ENCODE measurements at places on chromosomes 2 and 18. TPM values are rescaled to one million over a fixed set of nuclear protein-coding genes. Genes with fewer than 3 reads are reported as not detected.

Gene CAPN14
- not detected for total RNA-seq

Gene SLC5A7
- not detected for total RNA-seq

Gene KYNU
- total RNA-seq, result not detected

GRCh38 chr2:17538022-17538843 lies 2.3 kb upstream of the VSNL1 start:
- peaks cover 15% of the 10 kb centered on the region for H3K4me1 ChIP-seq
- no peak for DNase-seq
- no peak overlapping the region for H3K27ac ChIP-seq

- H3K27ac ChIP-seq, result no peak overlapping the region
- H3K36me3 ChIP-seq, result no peaks in the 10 kb centered on the region
Measured at GRCh38 chr2:168326572-168326971, 79.2 kb upstream of the STK39 start.

- H3K36me3 ChIP-seq, result no peaks in the 10 kb centered on the region
- no peaks in the 10 kb centered on the region for H3K4me1 ChIP-seq
- no peak overlapping the region for H3K4me3 ChIP-seq
- no peak overlapping the region for H3K27ac ChIP-seq
Measured at GRCh38 chr2:26412091-26412673, 10.5 kb downstream of the DRC1 start.

GRCh38 chr2:120310136-120310535 lies 35.8 kb upstream of the INHBB start:
- no peaks in the 10 kb centered on the region for H3K27me3 ChIP-seq
- H3K4me3 ChIP-seq, result no peak overlapping the region
- H3K27ac ChIP-seq, result no peak overlapping the region
- DNase-seq, result no peak
- peaks cover 74% of the 10 kb centered on the region for H3K36me3 ChIP-seq

All from SJSA1 (cell line).